ENCODE measurements at places on chromosomes 16 and 17.

DNA sequence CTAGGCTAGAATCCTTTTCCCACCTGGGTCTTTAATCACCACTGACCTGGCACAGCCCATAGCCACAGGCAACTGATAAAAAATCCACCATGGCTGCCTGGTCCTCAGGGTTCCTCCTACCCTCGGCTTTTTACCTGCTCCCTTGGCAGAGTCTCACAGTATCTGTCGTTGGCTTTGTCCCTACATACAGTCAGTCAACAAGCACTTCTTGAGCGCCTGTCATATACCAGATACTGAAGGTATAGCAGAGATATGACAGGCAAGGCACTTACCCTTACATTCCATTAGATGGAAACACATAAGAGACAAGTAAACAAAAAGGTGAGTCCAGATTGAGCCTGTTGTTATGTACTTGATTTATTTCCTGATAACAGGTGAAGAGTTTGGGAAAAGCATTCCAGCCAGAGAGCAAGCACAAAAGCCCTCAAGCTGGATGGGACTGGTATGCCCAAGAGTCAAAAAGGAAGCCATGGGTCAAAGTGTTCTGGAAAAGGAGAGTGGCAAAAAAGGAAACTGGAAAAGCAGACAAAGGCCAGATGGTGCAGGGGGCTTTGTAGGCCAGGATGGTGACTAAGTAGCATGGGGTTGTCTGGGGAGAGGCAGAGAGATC, 247.0 kb downstream of the CHD9NB start:
- DNase-seq = no peak

DNA sequence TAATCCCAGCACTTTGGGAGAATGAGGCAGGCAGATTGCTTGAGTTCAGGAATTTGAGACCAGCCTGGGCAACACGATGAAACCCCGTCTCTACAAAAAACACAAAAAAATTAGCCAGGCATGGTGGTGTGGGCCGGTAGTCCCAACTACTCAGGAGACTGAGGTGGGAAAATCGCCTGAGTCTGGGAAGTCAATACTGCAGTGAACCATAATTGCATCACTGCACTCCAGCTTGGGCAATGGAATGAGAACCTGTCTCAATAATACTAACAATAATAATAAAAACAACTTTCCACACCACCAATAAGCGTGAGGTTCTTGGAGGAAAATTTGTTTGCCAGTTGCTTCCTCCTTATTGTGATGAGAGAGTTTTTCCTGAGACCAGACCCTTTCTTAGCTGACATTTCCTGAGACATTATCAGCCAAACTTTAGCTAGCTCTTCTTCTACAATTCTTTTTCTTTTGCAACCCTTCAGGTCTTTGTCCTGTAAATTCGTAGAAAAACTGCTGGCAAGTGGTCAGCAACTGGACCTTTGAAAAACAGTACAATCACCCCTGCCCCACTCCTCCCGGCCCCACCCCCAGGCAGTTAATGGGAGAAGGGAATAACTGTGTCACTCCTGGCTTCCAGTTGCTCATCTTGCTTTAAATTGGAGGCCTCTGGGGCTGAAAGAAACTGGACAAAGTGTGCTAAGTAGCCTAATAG, 3.5 kb upstream of the EZH1 start:
- DNase-seq = no peak

GRCh38 chr16:20865420-20866131, 34.6 kb downstream of the DCUN1D3 start:
- no peak for DNase-seq

- no peak for DNase-seq
Observed at GRCh38 chr16:31344712-31345111, 10.3 kb upstream of the ITGAX start.

DNA sequence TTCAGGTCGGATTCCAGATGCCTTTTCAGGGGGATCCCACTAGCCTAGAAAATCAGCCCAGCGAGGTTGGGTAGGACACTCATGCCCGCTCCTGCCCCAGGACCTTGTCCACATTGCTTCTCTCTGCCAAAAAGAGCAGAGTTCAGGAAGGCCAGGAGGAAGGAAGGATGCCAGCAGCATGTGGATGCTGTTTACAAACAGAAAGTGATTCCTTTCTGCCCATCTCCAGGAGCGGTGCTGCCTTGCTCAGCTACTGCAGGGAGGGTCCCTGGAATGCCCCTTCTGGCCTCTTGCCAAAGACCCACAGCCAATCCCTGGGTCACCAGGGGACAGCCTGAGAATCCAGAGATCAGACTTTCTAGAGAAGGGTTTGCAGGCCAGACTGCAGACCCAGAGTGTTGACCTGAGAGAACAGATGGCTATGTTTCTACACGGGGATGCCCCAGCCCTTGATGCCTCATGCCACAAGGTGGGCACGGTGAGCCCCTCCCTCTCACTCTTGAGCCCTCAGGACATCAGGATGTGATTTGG, 32.3 kb upstream of the EMP2 start:
- DNase-seq = no peak

DNA sequence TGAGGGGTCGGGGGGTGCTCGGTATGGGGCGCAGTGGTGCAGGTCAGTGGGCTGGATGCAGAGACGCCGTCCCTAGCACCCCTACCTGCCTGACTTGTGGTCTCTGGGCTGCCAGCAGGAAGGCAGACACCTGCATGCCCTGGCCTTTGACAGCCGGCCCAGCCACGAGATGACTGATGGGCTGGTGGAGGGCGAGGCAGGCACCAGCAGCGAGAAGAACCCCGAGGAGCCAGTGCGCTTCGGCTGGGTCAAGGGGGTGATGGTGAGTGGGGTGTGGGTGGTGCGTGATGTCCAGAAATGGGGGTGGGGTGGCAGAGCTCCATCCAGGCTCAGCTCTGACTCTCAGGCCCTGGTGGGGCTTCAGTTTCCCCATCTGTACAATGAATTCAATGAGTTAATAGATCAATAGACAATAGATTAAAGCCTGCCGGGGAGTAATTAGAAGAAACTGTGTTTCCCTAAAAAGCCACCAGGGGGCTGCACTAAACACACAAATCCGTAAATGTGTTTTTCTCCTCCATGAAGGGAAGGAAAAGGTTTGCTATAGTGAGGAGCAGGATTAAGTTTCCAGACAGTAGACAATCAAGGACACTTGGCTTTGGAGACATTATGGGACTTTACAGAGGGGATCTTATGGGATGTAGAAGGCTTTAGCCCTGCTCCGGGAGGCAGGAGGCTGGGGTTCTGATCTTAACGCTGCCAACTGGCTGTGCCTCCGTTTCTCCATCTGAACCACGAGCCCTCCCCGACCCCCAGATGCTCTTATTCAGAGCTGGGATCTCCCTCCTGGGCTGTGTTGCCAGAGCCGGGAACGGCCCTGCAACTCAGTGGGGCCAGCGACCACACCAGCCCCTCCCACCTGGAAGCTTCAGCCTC, 2.2 kb downstream of the SLC12A3 start:
- DNase-seq = peak; percentile 34

DNA sequence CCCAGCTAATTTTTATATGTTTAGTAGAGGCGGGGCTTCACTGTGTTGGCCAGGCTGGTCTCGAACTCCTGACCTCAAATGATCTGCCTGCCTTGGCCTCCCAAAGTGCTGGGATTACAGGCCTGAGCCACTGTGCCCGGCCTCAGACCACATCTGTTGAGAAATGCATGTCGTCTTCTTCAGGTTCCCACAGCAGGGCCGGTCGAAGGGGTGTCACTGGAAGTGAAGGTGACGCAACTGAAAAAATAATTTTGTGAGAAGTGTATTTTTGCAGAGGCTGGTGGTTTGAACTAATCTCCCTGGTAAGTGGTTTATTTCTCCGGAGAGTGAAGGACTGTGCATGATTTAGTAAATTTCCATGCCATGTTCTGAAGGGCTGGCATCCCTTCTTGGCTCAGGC, 33.4 kb upstream of the IL34 start:
- no peak for DNase-seq

- DNase-seq = no peak
Observed at GRCh38 chr17:32342603-32343325, 791 bp upstream of the C17orf75 start.

DNA sequence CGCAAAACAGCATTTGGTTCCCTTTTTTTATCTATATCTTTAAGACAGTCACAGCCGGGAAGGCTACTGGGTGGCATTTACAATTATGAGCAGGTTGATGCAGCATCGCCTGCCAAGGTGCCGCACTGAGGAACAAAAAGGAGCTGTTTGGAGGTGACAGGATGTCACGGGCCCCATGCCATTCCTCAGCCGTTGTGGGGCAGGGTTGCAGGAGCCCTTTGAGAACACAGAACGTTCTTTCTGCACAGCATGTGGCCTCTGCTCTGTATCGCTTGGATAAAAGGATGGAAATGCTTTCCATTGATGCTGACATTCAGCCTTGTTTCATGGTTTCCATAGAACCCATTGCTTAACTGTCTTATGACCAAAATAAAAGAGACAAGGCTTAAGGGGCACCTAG, 141.9 kb upstream of the CDH5 start:
- no peak for DNase-seq

GRCh38 chr16:76931186-76931585, 259.8 kb upstream of the MON1B start:
- DNase-seq = peak; percentile 40

- DNase-seq = no peak
Observed at GRCh38 chr16:70646260-70647241, at the start of gene IL34. Gene IL34 (plus strand): TSS chr16:70646559. CDS start chr16:70646948, 389 bp downstream.

GRCh38 chr16:13697013-13697412, 222.9 kb upstream of the ERCC4 start:
- no peak for DNase-seq

DNA sequence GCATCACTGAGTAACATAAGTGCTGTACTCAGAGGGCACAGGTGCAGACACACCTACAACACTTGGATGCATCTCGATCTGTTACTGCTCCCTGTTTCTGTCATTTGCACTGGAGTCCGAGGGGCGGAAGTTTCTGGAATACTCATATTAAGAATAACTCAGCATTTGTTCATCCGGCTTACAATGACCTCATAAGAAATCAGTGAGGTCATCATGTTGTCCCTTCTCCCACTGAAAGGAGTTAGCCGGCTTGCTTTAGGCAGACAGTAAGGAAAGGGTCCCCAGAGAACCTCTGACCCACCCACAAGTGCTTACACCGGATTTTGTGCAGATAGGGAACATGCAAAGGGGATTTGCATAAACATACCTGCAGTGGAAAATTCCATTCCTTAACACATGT, 344.7 kb downstream of the HAPSTR1 start:
- DNase-seq = no peak

DNA sequence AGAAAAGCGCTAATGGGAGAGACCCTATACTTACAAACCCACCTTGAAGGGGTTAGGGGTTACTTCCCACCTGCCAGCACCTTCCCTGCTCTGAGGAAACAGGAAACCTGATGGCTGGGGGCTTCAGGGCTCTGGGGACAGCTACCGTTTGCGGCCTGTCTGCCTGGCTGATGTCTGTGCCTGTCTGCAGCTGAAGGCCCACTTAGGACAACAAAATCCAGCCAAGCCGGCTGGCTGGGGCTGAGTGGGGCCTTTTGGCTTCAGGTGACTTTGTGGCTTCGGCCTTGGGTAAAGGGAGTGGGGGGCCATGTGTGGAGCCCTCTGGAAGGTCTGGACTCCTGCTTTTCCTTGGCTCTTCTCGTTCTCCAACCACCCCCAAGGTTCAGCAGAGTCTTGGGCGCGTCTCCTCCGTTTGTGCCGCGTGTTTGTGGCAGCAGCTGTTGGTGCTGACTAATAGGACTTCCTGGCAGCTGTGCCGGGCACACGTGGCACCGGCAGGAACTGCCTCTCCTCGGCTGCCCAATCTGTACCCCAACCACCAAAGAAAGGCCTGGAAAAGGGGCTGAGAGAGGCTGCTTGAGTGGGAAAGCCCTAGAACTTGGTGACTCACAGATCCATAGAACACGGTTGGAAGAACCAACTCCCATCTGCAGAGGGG, 186.7 kb downstream of the MSI2 start:
- DNase-seq = no peak

GRCh38 chr16:84881702-84882521, 62.1 kb downstream of the CRISPLD2 start:
- DNase-seq = peak; percentile 86

GRCh38 chr16:1394367-1394951, 20.0 kb downstream of the UNKL start:
- no peak for DNase-seq

DNA sequence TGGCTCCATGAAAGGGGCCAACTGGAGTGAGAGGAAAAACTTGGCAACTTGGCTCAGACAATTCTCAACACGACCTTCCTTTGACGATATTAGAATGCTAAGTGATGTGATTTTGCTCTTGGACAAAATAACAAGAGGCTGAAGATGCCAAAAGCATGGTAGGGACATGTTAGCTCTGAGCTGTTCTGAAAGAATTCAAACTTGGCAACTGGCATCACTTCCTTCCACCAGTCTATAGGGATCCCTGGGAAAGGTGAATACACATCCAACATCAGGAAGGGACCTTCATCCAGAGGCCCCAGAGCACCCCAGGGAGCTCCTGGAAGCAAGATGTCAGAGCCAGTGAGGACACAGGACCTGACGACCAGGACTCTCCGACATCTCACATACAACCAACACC, 4.3 kb downstream of the KRT37 start:
- no peak for DNase-seq

- no peak for DNase-seq
Observed at GRCh38 chr16:83355570-83356218, 452.1 kb upstream of the HSBP1 start.

GRCh38 chr17:74163271-74163821, 40.1 kb upstream of the RPL38 start:
- DNase-seq = no peak

- DNase-seq = no peak
Observed at GRCh38 chr17:50303596-50303995, 29.3 kb downstream of the TMEM92 start.

- DNase-seq = no peak
Observed at GRCh38 chr16:50308237-50308965, 42.0 kb downstream of the ADCY7 start.

- DNase-seq = no peak
Observed at GRCh38 chr17:61806081-61806828, 57.1 kb downstream of the BRIP1 start.

- DNase-seq = no peak
Observed at GRCh38 chr17:17983376-17983775, 10.7 kb downstream of the DRC3 start.

GRCh38 chr16:27413956-27414355, 12.0 kb downstream of the IL21R start:
- no peak for DNase-seq

DNA sequence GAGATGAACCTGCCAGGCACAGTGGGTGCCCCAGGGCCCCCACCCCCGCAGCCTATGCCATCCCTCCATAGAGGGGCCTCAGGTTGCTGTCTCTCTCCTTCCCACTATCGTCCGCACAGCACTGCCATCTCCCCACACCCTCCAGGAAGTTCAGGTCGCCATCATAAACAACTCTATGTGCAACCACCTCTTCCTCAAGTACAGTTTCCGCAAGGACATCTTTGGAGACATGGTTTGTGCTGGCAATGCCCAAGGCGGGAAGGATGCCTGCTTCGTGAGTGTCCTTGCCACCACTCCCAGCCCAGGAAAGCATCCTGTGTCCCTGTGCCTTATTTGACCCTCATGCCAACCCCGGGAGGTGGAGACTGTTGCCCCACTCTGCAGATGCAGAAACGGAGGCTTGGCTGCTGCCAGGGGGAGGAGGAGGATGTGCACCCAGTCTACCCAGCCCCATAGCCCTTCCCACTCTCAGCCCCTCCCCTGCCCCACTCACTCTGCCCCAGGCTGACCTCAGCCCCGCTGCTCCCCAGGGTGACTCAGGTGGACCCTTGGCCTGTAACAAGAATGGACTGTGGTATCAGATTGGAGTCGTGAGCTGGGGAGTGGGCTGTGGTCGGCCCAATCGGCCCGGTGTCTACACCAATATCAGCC, 3.9 kb downstream of the PRSS21 start:
- no peak for DNase-seq
